AG08396 (cell line): ENCODE measurements at places on chromosomes 4 and X.

DNA sequence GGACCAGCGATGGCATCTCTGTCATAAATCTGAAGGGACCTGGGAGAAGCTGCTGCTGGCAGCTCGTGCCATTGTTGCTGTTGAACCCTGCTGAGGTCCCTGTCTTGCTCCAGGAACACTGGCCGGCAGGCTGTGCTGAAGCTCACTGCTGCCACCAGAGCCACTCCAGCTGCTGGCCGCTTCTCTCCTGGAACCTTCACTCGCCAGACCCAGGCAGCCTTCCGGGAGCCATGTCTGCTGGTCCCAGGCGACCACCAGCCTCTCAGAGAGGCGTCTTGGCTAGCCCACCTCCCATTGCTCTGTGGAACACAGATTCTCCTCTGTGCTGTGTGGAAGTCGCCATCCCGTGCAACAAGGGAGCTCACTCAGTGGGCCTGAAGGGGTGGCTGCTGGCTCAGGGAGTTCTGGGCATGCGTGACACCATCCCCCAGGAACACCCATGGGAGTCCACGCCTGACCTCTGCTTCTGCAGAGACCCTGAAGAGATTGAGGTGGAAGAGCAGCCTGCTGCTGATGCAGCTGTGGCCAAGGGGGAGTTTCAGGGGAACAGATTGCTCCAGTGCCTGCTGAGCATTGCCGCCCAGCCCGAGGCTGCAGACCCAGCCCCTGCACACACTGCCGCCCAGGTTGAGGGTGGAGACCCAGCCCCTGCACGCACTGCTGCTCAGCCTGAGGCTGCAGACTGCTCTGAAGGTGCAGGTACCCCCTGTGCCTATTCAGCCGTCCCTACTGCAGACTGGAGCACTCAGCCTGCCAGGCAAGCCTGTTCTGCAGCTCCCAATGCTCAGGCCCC lies 33.1 kb upstream of the CYP4V2 start:
- DNase-seq: no peak

DNA sequence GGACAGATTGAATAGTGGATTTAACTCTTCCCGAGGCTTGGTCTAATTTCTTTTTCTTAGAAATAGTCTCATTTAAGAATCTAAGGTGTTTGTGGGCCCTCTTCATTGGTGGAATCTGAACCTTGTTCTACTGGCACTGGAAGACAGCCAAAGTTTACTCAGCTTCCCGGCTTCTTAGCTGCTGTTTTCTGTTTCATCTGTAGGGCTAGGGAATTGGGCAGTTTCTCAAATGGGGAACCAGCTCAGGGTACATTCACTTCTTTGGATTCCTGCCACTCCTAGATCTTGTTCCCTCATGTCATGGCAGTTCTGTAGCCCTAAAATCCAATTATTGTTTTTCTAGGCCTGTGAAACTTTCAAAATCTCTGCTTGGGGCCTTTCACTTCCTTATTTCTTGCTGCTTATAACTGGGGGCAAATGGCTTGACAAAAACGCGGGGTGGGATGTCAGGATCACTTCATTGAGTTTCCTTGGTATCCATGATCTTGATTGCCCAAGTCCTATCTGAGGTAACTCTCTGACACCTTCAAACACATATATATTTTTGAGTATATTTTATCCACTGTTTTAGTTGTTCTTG lies 985.0 kb downstream of the C4orf33 start:
- DNase-seq: no peak

DNA sequence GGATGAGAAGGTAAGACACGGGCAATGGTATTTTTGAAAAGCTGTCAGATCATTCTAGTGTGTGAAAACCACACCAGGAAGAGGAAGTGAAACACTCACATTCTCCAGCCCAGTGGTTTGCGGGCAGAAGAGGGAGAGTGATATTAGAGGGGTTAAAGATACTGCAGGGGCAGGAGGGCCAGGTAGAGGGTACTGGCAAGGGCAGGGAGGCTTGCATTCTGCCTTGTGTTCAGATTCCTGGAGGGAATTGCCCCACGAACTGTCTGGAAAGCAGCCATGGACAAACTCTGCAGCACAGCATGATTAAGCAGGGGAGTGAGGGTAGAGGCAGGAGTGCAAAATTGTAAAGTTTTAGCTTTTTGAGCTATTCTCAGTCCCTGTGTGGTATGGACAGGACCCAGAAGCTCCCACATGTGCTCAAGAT lies 30.9 kb downstream of the NIPAL1 start:
- DNase-seq: no peak

GRCh38 chr4:127936974-127937373 lies 28.0 kb downstream of the MFSD8 start:
- DNase-seq: peak; percentile 11

- no peak for DNase-seq
Measured at GRCh38 chrX:96481831-96482230, 202.8 kb upstream of the DIAPH2 start.

GRCh38 chr4:41380511-41381157 lies 123.9 kb downstream of the UCHL1 start:
- no peak for DNase-seq

GRCh38 chrX:111520506-111520905 lies 9.1 kb downstream of the SERTM2 start:
- DNase-seq: no peak

DNA sequence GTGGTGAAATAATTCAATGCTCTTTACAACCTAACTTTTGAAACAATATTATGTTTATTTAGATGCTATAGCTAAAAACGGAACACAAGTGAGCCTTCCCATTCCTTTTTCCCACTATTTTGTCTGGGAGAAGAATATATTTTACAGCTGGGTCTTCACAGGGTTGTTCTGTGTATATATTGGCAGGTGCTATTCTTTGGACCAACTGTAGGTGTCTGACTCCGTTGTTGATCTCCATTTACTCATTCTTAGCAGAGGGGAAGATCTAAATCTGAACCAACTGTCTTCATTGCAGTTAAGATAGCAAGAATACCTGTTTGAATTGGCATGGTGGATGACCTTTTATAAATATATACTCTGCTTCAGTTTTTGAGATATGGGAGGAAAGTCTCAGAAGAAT lies 257.4 kb downstream of the CFAP299 start:
- DNase-seq: no peak

DNA sequence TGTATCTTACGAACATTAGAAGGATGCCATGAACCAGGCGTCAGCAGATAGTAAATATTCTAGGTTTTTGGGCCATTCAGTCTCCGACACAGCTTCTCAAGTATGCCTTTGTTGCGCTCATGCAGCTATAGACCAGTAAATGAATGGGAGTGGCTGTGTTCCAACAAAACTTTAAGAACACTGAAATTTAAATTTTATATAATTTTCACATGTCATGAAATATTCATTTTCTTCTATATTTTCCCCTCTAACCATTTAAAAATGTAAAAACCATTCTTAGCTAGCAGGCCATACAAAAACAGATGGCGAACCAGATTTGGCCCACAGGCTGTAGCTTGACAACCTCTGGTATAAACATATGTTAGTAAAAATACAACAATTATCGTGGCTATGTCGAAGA lies 151.8 kb upstream of the KIT start:
- DNase-seq: no peak

DNA sequence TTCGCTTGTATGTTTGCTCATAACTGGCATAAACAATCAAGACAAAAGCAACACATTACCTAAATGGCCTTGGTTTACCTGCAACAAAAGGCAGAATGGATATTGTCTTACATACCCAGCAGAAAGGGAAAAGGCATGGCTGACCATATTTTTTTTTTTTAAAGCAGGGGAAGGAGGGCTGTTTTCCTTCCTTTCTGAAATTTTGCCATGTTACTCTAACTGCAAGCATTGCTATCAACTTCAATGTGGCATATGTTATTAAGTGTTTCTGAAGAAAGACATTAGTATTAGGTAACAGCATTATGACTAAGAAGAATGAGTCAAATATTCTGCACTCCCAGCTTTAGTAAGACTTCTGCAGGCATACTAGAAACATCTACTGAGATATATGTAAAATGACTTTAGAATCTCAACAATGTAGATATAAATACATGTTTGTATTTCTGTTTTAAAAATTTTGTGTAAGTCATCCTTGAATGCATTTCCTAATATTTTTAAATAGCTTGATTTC lies 512.6 kb upstream of the FAM241A start:
- DNase-seq: no peak

GRCh38 chrX:138150709-138151108 lies 560.8 kb downstream of the FGF13 start:
- no peak for DNase-seq

GRCh38 chrX:51421972-51422597 lies 74.3 kb downstream of the NUDT11 start:
- DNase-seq: no peak

DNA sequence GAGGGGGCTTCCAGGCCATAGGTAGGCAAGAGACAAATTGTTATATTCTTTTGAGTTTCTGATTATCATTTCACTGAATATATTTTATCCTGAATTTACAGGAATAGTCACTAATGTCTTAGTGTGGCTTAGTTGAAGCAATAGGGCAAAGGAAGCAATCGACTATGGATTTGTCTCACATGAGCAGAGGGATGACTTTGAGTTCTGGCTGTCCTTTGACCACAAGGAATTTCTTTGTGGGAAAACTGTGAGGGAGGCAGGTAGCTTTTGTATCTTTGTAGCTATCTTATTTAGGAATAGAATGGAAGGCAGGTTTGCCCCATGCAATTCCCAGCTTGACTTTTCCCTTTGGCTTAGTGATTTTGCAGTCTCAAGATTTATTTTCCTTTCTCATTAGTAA lies 207.3 kb upstream of the ANXA10 start:
- DNase-seq: no peak

GRCh38 chr4:106273831-106274230 lies 42.2 kb downstream of the TBCK start:
- no peak for DNase-seq

DNA sequence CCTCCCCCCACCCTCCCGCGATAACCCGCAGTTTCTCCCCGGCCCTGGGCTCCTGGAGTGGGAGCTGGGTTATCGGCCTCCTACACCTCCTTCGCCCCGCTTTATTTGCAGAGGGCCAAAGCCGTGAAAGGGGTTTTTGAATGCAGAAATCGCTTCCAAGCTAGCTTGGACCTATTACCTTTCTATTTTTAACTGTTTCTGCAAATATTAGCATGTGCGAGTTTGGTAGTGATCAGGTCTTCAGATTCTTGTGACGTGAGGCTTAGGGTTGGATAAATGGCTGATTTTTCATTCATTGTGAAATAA lies 1.3 kb downstream of the USP9X start:
- DNase-seq: no peak

DNA sequence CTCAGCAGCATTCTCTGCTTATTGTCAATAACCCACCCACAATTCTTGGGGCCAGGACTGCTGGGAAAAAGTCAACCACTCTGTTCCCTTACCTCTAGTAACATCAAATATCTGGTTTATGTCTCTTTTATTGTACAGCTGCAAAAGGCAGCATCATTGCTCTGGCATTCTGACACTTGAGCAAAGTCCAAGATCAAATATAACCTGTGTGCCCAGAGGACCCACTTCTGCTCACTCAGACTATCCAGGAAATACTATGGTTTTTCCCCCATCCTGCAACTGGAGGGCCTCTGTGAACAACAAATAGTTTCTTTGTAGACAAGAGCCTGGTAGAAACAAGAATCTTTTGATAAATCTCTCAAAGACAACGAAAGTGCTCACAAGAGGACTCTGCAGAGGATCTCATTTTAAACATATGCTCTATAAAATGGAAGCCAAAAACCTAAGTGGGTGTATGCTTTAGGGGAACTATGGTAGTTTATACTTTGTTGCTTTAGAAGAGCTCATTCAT lies 154.7 kb downstream of the RAB28 start:
- DNase-seq: no peak

- DNase-seq: peak; percentile 69
Measured at GRCh38 chrX:44874420-44875184, 1.6 kb downstream of the KDM6A start.

DNA sequence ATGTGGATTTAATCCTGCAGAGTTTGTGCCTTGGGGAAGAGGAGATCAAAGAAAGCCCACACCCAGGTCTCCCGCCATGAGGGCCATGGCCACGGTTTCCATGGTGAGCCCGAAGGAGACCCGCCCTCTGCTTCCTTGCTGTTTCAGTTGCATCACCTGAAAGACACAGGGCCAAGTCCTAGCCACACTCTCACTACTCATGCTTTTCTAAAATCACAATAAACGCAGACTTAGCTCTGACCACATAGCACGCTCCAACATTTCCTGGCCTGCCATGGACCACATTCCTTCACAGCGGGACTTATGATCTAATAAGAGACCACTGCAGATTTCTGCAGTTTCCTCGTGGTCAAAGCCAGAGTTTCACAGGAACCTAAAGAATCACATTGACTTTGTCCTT lies 426.0 kb upstream of the NR3C2 start:
- no peak for DNase-seq

DNA sequence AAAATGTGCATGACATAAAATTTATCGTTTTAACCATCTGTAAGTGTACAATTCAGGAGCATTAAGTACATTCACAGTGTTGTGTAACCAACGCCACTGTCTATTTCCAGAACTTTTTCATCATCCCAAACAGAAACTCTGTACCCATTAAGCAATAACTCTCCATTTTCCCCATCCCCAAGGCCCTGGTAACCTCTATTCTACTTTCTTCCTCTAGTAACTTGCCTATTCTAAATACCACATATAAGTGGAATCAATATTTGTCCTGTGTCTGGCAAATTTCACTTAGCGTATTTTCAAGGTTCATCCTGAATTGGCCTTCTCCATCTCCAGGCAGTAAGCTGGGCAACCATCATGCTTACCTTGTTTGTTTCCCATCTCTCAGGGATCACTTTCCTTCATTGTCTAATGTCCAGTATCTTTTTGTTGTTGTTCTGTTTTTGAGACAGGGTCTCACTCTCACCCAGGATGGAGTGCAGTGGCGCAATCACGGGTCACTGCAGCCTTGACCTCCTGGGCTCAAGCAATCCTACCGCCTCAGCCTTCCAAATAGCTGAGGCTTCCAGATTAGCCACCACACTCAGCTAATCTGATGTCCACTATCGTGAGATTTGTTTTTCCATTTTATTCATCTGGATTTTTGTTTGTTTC lies 17.7 kb upstream of the GRIPAP1 start:
- no peak for DNase-seq

DNA sequence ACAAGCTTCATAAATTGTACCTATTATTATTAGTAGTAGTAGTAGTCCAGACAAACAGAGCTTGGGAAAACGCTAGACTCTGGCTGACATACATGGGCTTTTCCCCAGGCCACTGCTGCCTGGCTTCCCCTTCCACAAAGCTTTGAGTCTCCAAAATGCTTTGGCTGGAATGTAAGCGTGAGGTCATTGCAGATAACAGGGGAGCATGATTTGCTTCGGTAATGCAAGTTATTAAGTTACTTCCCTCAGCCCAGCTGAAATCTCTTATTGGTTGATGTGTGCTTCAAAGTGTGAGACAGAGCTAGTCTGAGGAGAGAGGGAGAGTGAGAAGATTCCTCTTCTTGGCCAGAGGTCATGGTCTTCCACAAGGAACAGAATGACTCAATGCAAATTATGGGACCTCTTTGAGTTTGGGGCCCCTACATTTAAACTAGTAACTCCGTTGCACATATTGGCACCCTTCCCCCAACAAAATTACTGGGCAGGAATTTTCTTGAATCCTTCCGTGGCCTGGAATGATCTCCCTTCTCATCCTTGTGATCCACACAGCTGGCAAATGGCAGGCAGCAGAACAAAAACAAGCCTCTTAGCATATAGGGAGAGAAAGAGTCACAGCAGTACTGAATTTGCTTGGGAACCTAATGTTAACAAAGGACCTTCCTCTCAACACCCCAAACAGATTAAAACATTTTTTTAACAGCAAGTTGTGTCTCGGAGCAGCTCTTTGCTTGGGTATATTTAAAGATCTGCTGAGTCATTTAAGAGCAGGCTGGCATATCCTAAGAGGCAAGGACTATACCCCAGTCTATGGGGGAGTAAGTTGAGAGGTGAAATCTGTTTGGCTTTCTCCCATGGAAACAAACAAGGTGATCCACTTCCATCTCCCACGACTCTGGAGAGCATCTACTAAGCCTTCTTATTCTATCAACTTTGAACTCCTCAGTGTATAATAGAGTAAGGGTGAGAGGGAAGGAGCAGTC lies 19.9 kb downstream of the AR start:
- DNase-seq: peak; percentile 16
